ENCODE measurements at places on chromosomes 3 and 15.

- no peak for DNase-seq
Observed at GRCh38 chr15:57436166-57436565, 59.9 kb downstream of the CGNL1 start.

- DNase-seq = no peak
Observed at GRCh38 chr3:169880576-169881250, 11.0 kb upstream of the LRRC31 start.

DNA sequence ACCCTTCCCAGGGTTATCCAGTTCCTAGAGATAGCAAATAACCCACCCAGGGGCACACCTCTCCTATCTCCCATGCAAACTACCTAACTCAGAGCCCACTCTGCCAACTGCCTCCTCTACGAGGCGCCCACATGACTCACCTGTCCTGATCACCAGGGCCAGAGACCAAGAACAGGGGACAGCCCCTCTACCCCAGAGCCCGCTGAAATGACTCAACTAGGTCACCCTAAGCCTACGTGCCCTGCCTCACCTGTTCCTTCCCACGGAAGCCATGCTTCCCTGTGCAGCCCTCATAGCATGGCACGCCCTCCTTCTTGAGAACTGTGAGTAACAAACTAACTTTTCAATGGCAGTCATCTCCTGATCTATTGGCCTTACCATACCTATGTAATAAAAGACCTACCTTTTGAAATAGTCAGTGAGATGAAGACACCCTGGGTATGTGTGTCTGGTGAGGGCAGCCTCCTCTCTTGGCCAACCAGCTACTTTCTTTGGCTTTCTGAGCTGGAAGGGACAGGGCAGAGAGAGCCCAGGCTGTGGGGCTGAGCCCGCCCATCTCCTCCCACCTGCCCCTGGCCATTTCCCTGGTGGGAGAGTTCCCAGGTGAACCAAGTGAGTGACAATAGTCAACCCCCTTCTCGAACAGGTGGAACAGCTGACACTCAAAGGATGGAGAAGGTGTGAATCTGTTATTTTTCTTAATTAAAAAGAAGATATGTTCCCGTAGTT, 25.5 kb upstream of the PRR23E start:
- peak; percentile 13 for DNase-seq

- DNase-seq = no peak
Observed at GRCh38 chr3:73510334-73510733, 114.4 kb downstream of the PDZRN3 start.

DNA sequence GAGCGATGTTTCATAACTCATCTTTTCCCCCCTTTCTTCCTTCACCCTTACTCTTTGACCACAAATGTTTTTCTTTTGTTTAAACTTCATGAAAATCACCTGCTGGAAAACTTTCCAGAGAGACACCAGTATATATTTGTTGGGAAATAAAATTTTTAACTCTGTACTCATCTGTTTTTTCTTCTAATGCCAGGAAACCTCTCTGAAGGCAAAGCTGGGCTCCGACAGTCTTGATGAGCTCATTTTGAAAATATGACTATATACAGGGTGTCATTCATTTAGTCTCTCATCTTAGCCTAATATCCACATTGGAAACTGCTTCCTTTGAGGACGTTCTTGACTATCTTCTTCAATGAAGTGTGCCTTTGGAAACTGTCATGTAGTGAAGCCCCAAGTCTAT, 339.6 kb upstream of the ROBO2 start:
- DNase-seq = no peak

DNA sequence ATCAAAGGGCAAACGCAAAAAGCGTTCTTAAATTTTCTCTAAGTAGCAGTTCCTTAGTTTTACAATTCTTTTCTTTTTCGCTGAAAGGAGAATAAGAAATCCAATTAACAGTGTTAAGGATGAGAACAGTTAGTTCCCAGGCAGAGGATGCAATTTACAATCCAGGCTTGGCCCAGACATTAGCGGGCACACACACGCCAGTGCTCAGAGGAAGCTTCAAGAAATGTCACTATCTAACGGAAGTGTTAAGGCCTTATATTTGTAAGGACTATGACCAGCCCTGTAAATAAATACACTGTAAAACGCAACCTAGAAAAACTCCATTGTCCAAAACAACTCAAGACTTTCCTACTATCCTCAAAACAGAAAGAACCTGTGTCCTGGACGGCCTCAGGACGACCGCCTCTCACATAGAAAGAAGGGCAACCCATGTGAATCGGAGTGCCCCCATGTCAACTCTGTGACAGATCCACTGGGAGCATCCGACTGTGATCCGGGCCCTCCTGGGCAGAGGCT, 1.3 kb downstream of the ACAP2 start:
- DNase-seq = no peak

GRCh38 chr3:181919375-181919774, 207.7 kb downstream of the SOX2 start:
- DNase-seq = no peak

- DNase-seq = no peak
Observed at GRCh38 chr3:177792311-177793030, 595.2 kb upstream of the TBL1XR1 start.

- DNase-seq = no peak
Observed at GRCh38 chr15:70056091-70056680, 41.5 kb downstream of the TLE3 start.

- no peak for DNase-seq
Observed at GRCh38 chr3:98333989-98334606, 19.6 kb upstream of the OR5K4 start.

GRCh38 chr3:115862099-115862498, 238.8 kb downstream of the GAP43 start:
- DNase-seq = no peak

DNA sequence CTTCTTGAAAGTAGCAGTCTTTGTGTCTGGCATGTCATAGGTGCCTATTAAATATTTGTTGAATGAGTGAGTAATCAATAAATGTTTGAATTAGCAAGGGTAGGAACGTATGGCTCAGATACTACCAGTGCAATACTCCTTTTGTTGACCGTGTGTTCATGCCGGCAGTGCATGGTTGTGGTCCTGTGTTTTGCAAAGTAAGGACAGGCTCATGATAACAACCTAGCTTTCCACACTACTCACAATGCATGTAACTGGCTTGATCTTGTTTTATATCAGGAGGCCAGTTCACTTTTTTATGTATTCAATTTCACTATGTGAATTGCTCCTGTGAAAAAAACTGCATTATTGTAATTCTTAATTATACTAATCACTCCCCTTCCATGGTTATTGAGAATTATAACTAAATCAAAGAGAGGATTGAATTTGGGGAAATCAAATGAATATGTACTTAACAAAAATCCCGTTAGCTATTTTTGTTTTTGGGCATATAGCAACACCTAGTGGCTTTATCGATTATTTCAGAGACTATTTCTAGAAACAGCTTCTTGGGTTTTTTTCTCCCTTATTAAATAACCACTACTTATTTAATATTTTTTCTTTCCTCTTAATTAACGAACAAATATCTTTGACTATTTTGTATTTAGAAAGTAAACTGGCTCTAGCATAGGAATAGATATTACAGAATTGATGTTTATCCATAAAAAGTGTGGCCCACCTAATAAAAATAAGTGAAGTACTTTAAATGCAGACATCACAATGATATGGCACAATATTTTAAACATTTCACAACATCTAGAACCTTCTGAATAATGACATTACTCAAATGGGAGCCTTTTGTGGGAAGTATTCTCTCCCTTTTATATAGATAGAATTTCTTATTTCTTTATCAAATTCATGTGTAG, 218.5 kb downstream of the BBX start:
- DNase-seq = no peak

DNA sequence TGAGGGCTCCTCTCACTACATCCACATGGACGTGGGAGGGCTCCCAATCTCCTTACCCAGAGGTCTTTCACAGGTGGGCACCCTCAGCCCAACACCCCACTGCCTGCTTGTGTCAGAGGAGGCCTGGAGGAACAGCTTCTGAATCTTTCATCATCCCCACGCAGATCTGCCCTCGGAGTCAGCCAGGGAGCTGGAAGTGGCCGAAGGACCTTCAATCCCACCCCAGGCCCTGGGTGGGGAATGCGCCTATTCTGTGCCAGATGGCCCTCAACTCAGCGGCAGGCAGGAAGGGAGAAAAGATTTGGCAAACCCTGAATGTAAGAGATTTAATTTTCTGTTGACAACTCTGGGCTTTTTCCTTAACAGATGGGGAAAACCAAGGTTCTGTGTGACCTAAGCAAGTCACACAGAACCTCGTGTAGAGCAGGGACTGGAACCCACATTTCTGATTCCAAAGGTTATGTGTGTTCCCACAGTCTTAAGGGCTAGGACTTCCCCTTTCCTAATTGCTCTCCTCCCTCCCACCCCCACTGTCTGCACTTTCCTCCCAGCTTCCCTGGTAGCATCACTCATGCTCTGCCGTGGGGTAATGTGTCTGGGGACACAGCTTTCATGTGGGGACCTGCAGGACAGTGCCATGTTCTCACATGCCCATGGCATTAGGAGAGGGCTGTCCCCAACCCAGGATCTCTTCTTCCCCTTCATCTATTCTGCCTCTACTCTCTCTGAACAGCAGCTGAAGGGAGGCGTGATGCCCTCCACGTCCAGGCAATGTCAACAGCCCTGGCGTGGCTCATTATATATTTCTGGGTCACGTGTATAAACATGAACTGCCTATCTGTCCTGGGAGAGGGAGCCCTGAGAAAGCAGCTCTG, 98.1 kb downstream of the SEMA5B start:
- no peak for DNase-seq

GRCh38 chr3:114377426-114377825, 83.6 kb downstream of the TIGIT start:
- no peak for DNase-seq

GRCh38 chr3:145889730-145890129, 271.3 kb downstream of the PLOD2 start:
- no peak for DNase-seq

GRCh38 chr3:12170207-12170606, 11.5 kb upstream of the TIMP4 start:
- DNase-seq = no peak

DNA sequence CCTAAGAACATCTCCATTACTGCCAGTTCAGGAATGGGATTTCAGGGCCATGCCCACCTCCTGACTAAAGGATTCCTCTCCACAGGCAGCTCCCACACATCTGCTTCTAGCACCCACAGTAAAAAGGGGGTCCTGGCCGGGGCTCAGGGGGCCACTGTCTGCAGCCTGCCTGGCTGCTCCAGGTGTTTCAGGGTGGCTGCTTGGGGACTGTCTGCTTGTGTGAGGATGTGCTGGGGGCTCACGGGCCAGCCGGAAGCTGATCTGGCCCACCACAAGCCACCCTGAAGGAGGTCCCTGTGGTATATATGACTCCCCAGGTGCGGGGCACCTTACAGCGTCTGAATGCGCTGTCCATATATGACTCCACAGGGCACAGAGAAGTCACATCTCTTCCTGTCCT, 135.4 kb downstream of the NSMCE3 start:
- no peak for DNase-seq

DNA sequence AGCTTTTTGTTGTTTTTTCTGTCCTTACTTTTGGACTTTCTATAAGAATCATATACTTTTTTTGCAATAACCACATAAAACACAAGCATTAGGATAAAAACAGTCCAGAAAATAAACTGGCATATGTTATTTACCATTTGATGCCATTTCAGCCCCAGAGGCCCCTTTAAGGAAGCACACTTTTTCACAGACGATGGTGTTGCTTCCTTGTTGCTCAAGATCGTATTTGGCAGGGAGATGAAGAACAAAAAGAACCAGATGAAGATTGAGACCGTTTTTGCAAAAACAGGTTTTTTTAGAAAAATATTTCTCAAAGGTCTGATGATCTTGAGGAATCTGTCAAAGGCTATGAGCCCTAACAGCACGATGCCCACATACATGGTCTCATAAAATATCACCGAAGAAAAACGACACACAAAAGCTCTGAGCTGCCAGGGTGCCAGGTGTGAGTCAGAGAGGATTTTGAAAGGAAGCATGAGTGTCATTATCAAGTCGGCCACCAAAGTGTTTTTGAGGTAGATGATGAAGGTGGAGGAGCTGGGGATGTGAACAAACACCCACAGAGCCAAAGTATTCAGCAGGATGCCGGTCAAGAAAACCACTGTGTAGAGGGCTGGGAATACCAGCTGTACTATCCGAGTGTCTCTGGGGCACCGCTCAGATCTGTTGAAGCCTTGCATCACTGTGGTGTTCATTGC, 902 bp downstream of the P2RY13 start:
- peak; percentile 54 for DNase-seq

- DNase-seq = no peak
Observed at GRCh38 chr15:73397461-73397860, 28.7 kb upstream of the HCN4 start.

DNA sequence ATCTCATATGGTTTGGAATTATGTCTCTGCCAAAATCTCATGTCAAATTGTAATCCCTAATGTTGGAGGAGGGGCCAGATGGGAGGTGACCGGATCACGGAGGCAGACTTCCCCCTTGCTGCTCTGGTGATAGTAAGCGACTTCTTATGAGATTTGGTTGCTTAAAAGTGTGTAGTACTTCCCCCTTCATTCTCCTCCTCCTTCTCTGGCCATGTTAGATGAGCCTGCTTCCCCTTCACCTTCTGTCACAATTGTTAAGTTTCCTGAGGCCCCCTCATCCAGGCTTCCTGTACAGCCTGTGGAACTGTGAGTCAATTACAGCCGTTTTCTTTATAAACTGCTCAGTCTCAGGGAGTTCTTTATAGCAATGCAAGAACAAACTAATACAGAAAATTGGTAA, 51.1 kb downstream of the NEDD4 start:
- DNase-seq = no peak

- no peak for DNase-seq
Observed at GRCh38 chr15:92244703-92245102, 149.0 kb upstream of the ST8SIA2 start.

DNA sequence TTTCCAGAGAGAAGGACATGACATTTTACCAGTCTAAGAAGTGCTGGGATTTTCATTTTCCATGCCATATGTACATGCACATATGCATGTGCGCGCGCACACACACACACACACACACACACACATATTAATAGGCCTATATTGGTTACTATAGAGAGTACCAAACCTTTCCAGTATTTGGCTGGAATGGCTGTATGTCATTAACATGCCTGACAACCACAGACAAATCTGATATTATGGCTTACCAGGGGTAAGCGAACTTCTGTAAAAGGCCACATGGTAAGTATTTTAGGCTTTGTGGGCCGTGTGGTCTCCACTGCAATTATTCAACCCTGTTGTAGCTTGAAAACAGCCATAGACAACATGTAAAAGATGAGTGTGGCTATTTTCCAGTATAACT, 97.2 kb upstream of the TSPAN3 start:
- no peak for DNase-seq

DNA sequence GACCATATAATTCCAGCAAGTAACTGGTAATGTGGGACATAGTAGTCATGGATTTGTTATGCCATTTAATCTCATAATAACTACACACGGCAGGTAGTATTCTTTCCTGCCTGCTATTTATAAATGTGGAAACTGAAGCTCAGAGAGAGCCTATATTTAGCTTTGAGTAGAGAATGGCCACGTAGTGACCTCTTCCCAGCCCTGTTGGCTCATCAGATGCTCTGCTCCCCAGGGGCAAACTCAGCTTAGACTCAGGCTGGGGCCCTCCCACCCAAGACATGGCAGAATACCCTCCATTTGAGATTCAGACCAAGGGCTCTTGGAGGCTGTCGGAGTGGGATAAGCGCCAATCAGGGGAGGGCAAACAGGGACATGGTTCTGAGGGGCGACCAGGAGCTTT, 17.3 kb upstream of the HDAC11 start:
- no peak for DNase-seq

GRCh38 chr3:52681596-52681995, 4.1 kb downstream of the PBRM1 start:
- no peak for DNase-seq

Data from activated CD8-positive, alpha-beta T cell treated with anti-CD3 and anti-CD28 coated beads for 36 hours (primary cell).